HS-5 (cell line): ENCODE measurements at places on chromosomes 2 and 18.

GRCh38 chr2:213216461-213216860 lies 65.0 kb upstream of the IKZF2 start:
- no peak for DNase-seq

- DNase-seq = no peak
Observed at GRCh38 chr2:144130551-144130950, 389.4 kb downstream of the ZEB2 start.

DNA sequence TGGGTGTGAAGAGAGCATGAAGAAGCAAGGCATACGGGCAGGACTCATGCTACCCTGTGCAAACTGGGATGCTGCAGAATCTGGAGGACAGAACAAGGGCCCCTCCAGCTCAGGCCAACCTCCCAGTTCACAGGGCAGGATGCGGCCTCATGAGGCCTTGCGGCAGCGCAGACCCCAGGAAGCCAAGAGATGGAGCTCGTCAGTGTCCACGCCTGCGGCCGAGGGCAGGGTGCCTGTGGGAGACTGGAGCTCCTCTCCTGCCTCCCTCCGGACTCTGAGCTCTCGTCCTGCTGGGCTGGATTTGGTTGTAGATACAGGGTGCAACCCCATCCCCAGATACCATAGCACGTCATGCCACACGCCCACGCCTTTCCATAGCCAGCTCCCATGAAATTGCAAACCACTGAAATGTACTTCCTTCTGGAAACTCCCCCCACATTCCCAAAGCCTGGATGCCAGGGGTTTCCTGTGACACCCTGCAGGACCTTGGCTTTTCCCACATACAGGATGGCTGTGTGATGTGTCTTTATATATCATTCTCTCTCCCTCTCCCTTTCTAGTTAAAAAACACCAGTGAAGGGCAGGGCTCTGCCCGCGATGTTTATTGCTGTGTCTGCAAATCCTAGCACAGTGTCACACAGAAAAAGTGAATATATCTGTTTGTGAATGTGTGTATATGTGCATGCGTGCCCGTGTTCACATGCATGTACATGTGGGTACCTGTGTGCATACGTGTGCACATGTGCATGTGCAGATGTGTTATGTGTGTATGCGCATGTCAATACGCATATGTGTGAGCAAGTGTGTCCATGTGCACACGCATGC lies 12.3 kb upstream of the SNTG2 start:
- no peak for DNase-seq

GRCh38 chr2:51711766-51712165 lies 679.8 kb upstream of the NRXN1 start:
- DNase-seq = no peak

DNA sequence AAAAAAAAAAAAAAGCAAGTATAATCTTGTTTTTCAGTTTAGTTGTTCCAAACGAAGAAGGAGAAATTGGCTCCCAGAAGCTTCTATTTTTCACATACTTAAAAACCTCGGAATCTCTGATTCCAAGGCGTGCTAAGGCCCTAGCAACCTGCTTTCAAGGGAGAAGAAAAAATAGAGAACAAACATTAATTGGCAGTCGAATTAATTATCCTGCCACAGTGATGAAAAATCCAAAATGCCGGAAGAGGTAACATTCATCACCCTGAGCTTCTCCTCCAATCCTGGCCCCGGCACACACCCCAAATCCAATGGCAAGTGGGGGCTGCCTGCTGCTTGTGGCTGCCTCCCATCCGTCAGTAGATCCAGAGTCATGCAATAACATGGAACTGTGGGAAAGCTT lies 250.2 kb upstream of the CHAC2 start:
- no peak for DNase-seq

DNA sequence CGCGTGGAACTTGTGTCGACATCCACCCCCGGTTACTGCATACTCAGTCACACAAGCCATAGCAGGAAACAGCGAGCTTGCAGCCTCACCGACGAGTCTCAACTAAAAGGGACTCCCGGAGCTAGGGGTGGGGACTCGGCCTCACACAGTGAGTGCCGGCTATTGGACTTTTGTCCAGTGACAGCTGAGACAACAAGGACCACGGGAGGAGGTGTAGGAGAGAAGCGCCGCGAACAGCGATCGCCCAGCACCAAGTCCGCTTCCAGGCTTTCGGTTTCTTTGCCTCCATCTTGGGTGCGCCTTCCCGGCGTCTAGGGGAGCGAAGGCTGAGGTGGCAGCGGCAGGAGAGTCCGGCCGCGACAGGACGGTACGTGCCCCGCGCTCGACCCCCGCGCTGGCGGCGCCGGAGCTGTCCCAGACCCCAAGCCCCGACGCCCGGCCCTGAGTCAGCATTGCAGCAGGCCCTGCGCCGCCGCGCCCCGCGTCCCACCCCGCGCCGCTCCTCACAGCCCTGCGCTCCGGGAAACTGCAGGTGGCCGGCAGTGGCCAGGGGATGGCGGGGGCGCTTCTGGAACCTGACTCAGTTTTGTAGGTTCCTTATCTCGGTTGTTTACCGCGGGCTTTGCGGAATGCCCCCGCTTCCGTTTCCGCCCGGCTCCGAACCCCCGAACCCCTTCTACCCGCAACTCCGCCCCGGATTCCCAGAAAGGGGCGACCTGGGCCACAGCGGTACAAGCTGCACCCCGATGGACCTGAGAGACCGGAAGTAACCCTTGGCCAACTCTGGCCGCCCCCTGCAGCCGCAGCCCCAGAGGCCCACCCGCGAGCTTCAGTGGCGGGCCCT lies at the start of gene CFLAR:
Gene CFLAR, plus strand, starts transcription at position 50 of the 844 bp plus-strand sequence. CDS start 13,702 bp downstream, outside the sequence.
- DNase-seq = no peak

DNA sequence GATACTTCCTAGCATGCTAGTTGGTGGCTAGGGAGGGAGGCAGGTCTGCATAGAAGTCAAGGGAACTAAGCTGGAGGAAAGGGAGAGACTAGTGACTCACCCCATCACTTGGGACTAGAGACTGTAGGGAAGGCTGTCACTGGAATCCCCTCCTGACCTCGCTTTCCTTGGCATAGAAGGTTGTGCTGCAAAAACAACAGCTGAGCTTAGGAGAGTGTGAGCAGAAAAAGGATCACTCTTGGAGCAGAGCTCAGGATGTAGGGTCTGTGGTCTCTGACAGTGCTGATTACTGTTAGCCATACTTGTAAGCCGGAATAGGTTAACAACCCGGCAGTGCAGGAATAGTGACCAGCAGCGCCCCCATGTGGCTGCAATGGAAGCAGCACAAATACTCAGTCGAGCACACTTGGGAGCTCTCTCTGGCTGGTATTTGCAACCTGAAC lies 66.9 kb upstream of the SMAD2 start:
- no peak for DNase-seq

GRCh38 chr2:45438872-45439665 lies 172.0 kb downstream of the SRBD1 start:
- DNase-seq = no peak

DNA sequence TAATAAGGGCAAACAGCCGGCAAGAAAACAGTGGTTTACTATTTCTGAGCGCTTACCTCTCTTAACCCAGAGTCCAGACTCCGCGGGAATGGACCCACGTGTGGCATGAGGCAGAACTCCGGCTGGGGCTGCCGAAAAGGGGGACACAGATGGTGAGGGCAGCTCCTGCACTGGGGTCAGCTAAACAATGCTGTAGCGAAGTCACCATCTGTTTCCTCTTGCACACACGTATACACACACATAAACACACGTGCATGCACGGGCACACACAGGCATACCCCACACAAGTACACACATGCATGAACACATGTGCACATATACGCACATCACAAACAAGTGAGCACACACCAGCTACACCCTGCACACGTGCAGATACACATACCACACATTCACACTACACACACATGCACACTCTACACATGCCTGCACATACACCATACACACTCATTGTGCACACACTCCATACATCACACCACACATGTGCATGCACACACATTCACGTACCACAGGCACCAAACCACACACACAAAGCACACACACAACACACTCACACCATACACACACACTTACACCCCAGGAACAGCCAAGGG lies 105.9 kb upstream of the ID2 start:
- DNase-seq = no peak

- no peak for DNase-seq
Observed at GRCh38 chr2:184114439-184114838, 483.9 kb upstream of the ZNF804A start.
